ENCODE measurements at places on chromosomes 16 and 17. TPM values are rescaled to one million over a fixed set of nuclear protein-coding genes. Genes with fewer than 3 reads are reported as not detected.
A peak's percentile ranks its signal among the peaks of the same experiment; 100 is the strongest.

DNA sequence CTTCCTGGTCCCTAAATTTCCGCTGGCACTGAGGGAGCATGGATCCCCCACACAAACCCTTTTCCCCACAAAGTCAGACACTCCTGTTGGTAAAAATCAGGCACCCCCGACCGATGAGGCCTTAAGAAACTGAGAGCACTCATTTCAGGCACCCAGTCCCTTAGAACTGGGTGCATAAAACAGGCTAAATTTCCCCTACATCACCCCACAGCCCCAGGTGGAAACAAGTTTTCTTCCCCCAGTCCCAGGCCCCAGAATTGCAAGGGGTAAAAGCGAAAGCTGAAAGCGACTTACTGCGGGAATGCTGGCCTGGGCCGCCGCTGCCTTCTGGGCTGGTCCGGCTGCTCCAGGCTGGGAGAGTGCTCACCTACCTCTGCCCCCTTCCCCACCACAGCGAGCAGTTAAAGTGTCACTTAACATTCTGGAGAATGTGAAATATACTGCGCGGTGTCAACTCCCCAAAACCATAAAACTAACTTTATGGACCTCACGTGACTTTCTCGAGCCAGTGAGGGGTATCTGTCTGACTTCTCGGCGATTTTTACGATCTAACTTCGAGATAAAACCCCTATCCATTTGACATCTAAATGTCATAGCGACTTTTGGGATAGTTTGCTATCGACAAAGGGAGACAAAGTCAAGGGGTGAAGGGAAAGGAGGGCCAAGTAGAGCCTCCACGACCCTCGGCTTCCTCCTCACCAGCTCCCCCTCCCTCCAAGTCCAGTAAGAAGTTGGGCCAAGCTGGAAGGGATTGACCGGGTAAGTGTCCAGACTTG, at the start of gene HOXB3:
HOXB3 (minus strand) TSS at position 411 of the 776 bp plus-strand sequence. CDS start 37,767 bp downstream, outside the sequence.
- DNase-seq = peak; percentile 82

CSH1 gene
- not detected for total RNA-seq

LRRC46 gene
- under 0.01 TPM for total RNA-seq

DNA sequence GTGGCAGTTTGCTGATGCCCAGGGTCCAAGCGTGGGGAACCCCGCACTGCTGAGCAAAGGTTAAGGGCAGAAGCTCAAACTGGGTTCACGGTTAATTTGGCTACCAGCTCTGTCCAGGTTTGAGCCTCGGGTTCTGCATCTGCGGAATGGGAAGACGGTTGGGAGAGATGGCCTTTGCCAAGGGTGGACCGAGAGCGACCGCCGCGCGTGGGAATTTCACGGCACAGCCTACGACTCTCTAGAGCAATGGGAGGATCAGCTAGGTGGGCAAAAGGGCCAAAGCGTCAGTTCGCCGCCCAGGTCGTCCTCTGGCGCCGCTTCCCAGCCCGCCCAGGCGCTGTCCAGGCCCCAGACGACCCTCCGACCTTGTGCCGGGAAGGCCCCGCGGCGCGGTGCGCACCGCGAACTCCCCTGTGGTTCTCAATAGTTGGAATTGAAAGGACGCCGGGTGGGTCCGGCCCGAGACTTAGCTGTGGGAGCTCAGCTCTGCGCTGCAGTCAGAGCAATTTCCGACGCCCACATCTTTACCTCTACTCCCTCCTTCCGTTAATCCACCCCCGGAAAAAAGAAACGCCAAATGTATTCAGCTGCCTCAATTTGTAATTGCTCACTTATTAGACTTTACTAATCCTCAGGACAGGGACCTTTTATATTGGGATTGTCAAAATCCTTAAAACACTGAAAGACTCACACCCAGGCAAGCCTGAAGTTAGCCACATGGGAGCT, 2.5 kb upstream of the HS3ST3B1 start:
- DNase-seq = no peak

DBNDD1 gene
- 0.86 TPM for total RNA-seq

SPATA33 gene
- total RNA-seq = 3.5 TPM

- no peak for DNase-seq
Observed at GRCh38 chr17:11001651-11002050, 163.8 kb upstream of the PIRT start.

DNA sequence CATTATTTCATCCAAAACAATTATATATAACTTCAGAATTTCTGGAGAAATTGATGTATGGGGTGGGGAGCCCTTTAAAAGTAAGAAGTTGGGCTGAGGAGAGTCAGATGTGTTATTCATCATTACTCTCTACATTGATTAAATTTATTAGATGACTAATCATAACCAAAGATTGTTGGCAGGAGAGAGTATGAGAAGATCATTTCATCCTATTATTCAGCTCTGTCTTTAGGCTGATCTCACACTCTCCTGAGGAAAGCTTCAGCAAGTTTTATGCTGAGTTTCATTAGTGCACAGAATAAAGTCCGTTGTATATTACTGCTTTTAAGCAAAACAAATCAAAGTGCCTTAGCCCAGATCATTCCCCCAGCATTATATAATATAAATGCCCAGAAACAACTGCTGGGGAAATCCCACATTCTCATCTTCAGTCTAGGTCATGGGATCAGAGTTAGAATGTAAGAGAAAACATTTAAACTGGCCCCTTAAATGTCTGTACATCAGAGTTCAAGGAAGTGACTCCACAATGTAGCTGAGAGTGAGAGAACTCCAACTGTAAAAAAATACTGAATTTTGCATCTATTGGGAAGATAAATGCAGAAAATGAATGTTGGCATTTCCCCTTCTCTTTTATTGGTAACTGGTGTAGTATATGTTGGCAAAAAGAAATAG, 130.1 kb upstream of the HLF start:
- DNase-seq = no peak

DNA sequence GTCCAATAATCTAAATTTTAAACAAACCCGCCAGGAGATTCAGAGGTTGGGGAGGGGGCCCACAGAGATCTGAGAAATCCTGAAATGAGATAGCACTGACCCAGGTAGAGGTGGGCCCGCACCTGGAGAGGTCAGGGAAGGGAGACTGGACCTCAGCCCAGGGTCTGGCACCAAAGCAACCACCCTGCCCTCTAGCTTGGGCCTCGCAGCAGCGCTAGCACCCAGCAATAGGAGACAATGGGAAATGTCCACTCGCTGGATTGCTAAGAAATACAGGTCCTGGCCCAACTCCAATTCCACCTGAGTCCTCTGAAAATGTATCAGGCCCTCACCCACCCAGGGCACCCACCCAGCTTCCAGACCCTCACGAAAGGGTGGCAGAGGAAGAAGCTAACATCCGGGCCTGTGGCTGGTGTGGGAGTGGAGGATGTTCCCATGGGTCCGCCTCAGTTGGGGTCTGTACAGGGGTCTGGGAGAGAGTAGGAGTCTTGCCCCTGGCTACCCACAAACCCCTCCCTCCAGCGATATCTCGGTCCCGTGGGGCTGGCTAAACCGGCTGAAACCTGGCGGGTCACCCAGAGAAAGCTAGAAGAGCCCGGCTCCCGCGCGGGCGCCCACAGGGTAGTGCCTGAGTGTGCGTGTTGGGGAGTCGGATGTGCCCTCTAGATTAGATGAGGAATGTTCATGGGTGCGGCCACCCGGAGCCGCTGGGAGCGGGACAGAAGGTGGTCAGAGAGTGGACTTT, 1.1 kb downstream of the PLLP start:
- DNase-seq = no peak

DNA sequence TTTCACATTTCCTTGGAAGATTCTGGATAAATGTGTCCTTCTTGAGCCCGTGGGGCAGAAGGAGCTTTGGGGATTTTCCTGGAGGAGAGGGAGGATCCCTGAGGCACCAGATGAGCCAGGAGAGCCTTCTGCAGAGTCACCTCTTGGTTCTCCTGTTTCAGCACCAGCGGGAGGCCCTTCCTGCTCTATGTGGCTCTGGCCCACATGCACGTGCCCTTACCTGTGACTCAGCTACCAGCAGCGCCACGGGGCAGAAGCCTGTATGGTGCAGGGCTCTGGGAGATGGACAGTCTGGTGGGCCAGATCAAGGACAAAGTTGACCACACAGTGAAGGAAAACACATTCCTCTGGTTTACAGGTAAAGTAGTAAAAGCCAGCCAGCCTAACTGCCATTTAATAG, 77.1 kb downstream of the ARSG start:
- no peak for DNase-seq

DNA sequence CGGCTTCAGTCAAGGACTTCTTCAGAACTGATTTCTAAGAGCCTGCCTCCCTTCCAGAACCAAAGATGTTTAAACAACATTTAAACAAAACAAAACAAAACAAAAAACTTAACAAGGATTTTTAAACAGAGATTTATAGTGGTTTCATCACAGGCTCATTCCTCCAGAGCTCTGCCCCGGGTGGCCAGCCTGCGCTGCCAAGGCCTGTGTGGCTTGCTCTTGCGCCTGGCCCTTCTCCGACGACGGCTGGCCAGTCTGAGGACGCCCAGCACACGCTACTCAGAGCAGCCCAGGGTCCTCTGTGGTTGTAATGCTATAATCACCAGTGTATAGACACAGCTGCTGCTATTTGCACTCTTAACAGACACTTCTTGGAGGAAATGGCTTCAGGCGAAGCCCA, 307.2 kb upstream of the MYOCD start:
- peak; percentile 17 for DNase-seq

TNS4 gene
- total RNA-seq = not detected

ELAC2 gene
- total RNA-seq = 63.9 TPM

DNA sequence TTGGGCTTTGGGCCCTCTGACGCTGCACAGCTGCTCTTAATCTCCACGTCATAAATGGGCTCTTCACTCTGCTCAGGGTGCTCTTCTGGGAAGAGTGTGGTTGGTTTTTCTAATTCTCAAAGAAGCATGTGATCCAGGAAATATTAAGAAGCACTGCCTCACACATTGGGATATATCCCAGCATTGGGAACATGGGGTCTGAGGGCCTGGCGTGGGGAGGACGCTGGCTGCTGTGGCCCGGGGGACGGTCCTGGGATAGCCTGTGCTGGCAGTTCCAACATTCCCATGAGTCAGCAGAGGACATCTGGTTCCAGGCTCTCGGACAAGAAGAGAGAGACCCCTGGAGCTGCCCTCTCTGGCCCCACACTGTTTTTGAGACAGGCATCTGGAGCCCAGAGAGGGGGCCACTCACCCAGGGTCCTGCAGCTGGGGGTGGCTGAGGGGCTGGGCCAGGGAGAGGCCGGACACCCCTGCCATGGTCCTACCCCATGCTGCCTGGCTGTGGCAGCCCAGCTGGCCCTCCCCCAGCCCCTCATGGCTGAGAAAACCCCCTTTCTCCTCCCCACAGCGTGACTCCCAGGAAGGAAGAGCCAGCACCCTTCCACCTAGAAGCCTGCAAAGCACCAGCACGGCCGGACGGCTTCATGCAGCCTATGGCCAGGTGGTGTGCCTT, 58.8 kb downstream of the NT5M start:
- DNase-seq = peak; percentile 46

DNA sequence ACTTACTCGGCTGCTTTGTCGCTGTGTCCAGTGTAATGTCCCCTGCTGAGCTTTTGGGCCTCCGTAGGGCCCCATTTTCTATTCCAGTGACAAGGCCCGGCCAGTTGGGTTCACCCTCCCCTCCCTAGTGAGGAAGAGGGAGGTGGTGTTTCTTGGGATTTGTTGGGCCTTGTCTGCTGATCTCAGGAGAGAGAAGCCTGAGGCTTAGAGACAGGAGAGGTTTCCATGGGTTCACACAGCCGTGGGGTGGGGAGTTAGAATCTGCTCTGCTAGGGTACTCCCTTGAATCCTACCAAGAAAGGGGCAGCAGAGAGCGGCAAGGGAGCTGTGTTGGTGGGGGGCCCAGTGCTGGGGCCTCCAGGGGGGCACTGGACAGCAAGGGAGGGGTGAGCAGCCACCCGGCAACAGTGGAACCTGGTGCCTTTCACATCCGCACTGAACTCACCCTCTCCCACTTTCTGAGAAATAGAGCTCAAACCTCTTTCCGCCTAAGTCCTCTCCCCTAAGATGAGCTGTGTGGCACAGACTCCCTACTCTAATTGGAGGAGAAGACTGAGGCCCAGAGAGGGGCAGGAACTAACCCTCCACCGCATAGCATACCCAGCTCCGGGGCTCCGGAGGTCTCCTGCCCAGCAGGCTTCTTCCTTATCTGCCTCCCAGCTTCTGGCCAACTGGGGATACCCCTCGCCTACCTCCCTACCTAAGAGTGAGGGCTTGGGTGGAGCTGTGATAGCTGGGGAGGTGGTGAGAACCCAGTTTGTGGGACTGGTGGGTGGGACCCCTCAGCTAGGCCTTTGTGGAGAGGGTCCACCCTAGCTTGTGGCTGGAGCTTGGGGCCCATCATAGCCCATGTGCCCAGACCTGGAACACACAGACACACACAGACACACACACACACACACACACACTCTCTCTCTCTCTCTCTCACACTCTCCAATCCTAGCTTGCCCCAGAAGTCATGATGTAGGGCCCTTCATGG, 6.8 kb downstream of the TBKBP1 start:
- DNase-seq = no peak

DNA sequence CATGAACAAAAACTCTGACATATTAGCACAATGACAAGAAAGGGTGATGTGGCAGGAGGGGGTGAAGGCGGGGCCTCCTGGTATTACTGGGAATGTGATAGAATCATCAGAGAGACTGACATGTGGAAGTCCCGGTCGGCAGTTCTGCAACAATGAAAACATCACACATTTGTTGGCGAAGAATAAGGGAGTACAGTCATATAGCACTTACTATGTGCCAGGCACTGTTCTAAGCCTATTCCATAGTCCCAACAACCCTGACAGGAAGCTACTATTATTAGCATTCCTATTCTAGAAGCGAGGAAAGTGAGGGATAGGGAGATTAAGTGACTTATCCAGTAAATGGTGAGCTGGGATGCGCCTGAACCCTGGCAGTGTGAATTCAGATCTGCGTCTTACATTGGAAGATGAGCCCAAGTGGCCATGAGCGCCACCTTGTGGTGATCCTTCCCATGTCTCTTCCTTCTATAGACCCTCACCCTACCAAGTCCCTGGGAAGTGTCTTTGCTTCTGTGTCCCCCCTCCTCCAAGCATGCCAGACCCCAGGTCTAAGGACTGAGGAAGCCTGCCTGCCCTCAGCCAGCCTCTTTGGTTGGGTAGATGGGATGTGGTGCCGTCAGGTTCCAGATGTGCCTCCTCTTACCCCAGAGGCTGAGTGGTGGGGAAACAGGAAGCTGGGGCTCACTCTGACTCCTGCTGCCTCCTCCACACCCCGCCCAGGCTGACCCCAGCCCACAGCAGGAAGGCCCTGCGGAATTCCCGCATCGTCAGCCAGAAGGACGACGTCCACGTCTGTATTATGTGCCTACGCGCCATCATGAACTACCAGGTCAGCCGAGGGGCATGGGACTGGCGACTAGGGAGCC, 14.0 kb downstream of the FMNL1 start:
- DNase-seq = peak; percentile 84

- no peak for DNase-seq
Observed at GRCh38 chr17:82678265-82678891, 20.1 kb downstream of the RAB40B start.

DNA sequence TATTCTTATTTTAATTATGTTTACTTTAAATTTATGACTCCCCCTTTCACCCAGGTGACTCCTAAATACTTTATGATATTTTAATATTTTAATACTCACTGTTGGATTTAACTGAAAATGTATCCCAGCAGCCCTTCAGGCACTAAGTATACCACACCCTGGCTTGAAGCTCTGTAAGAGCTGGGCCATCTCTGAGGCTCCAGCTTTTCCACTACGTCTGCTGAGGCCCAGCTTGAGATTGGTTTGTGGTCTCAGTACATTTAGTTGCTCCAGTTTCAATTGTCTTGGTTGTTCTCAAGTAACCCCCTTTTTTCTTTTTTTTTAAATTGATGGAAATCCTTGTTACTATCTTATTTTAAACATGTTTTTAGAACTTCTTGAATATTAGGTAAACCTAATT, 27.0 kb upstream of the CAPNS2 start:
- DNase-seq = no peak

WNT9B gene
- total RNA-seq = under 0.01 TPM

MYH1 gene
- not detected for total RNA-seq

ACSM3 gene
- total RNA-seq = 0.86 TPM

GRCh38 chr17:32277284-32277683, 11.7 kb downstream of the RHBDL3 start:
- DNase-seq = peak; percentile 42
